Osteocyte (in vitro differentiated cells): ENCODE measurements at places on chromosomes 5 and 9. TPM values are rescaled to one million over a fixed set of nuclear protein-coding genes. Genes with fewer than 3 reads are reported as not detected.

Gene SNX18
- 27.3 and 28.8 TPM in 2 replicates for total RNA-seq

GRCh38 chr5:142874540-142874939, 104.4 kb downstream of the ARHGAP26 start:
- H3K4me1 ChIP-seq = peaks cover 63% of the 10 kb centered on the region
- no peaks in the 10 kb centered on the region for H3K36me3 ChIP-seq
- no peak overlapping the region for H3K4me3 ChIP-seq

Gene RASGEF1C
- total RNA-seq = not detected in 2 replicates

DNA sequence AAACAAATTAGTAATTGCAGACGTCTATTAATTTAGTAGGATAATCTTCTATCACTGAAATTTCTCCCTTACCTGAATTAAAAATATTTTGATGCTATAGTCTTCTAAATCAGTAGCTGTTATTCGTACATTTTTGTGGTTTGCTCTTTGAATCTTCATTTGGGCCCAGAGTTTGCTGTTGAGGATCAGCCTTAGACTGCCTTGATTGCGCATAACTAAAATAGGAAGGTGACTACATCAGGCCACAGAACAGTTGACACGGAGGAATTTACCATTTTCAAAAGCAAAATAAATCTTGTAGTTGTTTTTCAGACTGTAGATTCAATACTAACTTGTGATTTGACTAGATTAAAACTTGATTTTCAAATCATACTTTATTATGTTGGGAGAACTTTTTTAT, 11.8 kb upstream of the NADK2 start:
- peaks cover 3% of the 10 kb centered on the region for H3K36me3 ChIP-seq
- peaks cover under 1% of the 10 kb centered on the region for H3K27me3 ChIP-seq
- no peak for DNase-seq

Gene FAM200C
- total RNA-seq = 4.3 and 6.2 TPM in 2 replicates

DNA sequence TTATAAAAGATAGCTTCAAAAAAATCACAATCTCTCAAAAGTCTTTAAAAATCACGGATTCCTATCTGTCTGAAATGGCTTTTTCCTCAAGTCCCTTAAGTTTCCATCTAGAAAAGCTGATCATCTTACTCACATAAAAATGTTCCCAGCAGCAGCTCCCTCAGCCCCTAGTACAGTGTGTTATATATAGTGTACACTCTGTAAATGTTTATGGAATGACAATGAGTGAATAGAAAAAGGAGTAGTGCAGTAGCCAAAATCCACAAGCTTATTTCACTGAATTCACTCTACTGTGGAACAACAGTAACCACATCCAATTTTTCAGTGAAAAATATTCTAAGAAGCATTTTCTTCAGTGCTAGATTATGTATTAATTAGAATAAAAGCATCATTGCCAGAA, 609.4 kb downstream of the DTWD2 start:
- peaks cover 13% of the 10 kb centered on the region for H3K4me1 ChIP-seq
- no peaks in the 10 kb centered on the region for H3K36me3 ChIP-seq
- H3K27ac ChIP-seq = no peak overlapping the region
- H3K4me3 ChIP-seq = no peak overlapping the region
- no peak for DNase-seq
- H3K27me3 ChIP-seq = peaks cover 3% of the 10 kb centered on the region

DNA sequence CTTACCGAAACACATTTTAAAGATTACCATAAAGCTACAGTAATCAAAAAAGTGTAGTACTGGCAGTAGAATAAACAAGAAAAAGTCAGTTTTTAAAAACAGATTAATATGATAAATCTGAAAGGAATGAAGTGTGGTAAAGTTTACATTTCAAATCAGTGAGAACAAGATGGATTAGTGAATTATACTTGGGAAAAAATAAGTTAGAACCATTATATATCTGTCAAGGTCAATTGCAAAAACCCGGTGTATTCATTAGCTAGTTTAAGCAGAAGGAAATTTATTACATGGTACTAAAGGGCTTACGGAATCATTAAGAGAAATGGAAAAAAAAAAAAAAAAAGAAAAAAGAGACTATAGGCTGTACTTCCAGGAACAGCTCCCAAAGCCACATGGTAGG, 164.3 kb downstream of the MUSK start:
- H3K27ac ChIP-seq = peak overlapping the region; percentile 69
- H3K4me3 ChIP-seq = no peak overlapping the region
- peaks cover 51% of the 10 kb centered on the region for H3K4me1 ChIP-seq
- H3K36me3 ChIP-seq = peaks cover 4% of the 10 kb centered on the region
- no peaks in the 10 kb centered on the region for H3K27me3 ChIP-seq

Gene FOXD4L3
- total RNA-seq = 0.26 TPM in 1 of 2 replicates, not detected in the other

- H3K27ac ChIP-seq = no peak overlapping the region
- peaks cover 34% of the 10 kb centered on the region for H3K27me3 ChIP-seq
- H3K4me3 ChIP-seq = no peak overlapping the region
- DNase-seq = no peak
- H3K4me1 ChIP-seq = no peaks in the 10 kb centered on the region
Observed at GRCh38 chr9:123283455-123283854, 15.1 kb upstream of the STRBP start.

DNA sequence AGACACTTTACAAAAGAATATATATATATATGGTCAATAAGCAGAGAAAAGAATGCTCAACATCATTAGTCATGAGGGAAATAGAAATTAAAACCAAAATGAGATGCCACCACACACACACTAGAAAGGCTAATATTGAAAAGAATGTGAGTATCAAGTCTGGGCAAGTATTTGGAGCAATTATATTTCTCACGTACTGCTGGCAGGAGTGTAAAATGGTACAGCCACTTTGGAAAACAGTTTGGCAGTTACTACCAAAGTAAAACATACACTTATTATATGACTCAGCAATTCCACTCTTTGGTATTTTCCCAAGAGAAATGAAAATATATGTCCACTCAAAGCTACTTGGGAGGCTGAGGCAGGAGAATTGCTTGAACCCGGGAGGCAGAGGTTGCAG, 29.8 kb downstream of the NEUROG1 start:
- DNase-seq = no peak
- peaks cover 11% of the 10 kb centered on the region for H3K4me1 ChIP-seq
- no peak overlapping the region for H3K27ac ChIP-seq
- H3K4me3 ChIP-seq = no peak overlapping the region
- peaks cover 42% of the 10 kb centered on the region for H3K27me3 ChIP-seq

DNA sequence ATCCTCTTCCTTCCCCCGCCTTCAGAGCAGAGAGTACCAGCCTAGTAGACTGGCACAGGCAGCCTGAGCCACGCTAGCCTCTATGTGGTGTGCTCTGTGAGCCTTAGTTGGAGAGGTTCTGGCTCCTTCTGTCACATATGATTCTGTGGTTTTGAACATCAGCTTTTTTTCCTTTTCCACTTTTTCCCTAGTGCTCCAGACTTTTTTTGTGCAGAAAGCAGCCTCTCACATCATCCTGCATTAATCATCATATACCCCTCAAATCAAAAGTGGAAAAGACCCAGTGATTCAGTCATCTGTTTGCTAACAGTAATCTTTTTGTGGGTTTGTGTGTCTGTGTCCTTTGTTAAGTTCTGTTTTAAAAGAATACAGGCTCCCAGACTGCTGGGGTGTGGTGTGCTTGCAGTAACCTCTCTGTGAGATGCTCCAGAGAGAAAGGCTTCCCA, 663.9 kb upstream of the RGMB start:
- peak overlapping the region; percentile 87 for H3K27ac ChIP-seq
- no peaks in the 10 kb centered on the region for H3K36me3 ChIP-seq
- H3K27me3 ChIP-seq = no peaks in the 10 kb centered on the region
- DNase-seq = no peak
- H3K4me3 ChIP-seq = peak overlapping the region; percentile 44

Gene SEMA6A
- 2.3 and 2.6 TPM in 2 replicates for total RNA-seq

Gene CHSY3
- 19.7 and 22.0 TPM in 2 replicates for total RNA-seq

Gene ADAMTS12
- 13.9 and 15.5 TPM in 2 replicates for total RNA-seq

DNA sequence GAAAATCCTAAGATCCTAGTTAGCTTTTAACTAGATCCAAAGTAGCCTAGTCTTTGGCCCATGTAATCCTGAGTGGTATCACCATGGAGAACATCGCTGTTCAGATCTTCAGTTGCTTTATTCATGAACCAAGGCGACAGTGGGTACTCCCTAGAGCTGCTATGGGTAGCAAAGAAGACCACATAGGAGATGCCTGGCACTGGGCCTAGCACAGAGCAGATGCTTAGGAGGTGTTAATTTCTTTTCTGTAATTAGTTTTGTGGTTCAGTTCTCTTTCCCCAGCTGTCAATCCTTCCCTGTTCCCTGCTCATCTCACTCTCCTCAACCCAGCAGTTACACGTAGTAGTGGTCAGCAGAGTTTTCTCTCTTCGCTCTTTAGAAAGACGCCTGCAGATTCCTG, 9.3 kb downstream of the CAST start:
- H3K4me3 ChIP-seq = no peak overlapping the region
- no peak for DNase-seq
- no peak overlapping the region for H3K27ac ChIP-seq
- H3K4me1 ChIP-seq = peaks cover 23% of the 10 kb centered on the region
- peaks cover 4% of the 10 kb centered on the region for H3K36me3 ChIP-seq
